ENCODE measurements at places on chromosomes 2 and 18.

GRCh38 chr18:45551142-45551815, 64.0 kb upstream of the SLC14A2 start:
- no peak for DNase-seq

DNA sequence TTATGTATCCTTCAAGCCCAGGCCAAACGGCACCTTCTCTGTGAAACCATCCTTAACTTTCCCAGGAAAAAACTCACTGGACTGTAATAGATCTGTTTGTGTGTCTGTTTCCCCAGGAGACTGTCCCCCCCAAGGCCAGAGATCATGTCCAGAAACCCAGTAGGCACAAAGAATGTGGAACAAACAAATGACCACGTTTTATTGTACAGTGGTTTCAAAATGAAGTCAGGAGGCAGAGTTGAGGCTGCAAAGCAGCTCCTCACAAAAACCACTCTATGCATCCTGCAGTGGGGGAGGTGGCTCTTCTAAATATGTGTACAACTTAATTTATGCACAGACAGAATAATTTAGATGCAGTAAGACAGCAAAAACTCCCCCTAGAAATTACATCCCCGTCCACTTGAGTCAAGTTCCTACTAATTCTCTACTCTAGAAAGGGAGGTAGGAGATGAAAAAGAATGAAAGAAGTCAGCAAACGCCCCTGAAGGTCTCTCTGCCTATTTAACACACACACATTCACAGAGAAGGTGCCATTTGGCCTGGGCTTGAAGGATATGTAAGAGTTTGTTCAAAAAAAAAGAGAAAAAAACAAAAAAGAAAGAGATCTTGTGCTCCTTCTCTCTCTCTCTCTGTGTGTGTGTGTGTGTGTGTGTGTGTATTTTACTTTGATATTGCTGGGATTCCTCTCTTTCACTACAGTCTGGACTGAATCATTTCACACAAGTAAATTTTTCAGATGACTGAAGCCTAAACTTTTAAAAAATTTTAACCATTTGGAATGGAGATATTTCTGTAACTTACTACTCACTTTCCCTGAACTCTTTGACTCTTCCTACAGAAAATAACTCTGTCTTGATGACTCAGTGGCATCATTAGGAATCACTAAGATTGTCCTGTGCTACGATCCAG, 19.5 kb downstream of the BCL2 start:
- DNase-seq = peak; percentile 45

GRCh38 chr2:232234922-232235615, 143.5 kb upstream of the ALPP start:
- DNase-seq = no peak

GRCh38 chr2:70613521-70613920, 59.9 kb upstream of the TGFA start:
- no peak for DNase-seq

GRCh38 chr18:49625021-49625691, 63.3 kb downstream of the LIPG start:
- DNase-seq = no peak

GRCh38 chr2:85958731-85959130, 69.9 kb upstream of the ST3GAL5 start:
- DNase-seq = no peak

GRCh38 chr2:56565143-56565542, 381.4 kb downstream of the CCDC85A start:
- peak; percentile 29 for DNase-seq

DNA sequence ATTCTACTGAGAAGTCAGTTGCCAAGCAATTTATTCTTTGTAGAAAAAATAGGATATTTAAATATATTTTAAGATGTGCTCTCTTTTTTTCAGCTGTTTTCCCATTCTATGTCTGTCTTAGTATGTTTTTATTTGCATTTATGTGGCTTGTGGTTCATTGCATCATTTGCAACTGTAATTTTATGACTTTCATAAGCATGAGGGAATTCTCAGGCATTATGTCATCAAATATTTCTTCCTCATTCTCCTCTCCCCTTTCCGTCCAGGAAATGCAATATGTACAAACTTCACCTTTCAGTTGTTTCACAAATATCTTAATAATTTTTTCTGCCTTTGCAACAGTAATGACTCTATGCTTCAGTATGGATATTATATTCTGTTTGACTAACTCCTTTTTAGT, 560.2 kb upstream of the LRATD1 start:
- DNase-seq = no peak

- no peak for DNase-seq
These were observed 695.3 kb upstream of the REG3G start for GRCh38 chr2:78330193-78330592.

GRCh38 chr2:205343103-205343502, 339.2 kb upstream of the NRP2 start:
- DNase-seq = no peak

- DNase-seq = no peak
These were observed 68.8 kb upstream of the ZNF397 start for GRCh38 chr18:35172009-35172408.

DNA sequence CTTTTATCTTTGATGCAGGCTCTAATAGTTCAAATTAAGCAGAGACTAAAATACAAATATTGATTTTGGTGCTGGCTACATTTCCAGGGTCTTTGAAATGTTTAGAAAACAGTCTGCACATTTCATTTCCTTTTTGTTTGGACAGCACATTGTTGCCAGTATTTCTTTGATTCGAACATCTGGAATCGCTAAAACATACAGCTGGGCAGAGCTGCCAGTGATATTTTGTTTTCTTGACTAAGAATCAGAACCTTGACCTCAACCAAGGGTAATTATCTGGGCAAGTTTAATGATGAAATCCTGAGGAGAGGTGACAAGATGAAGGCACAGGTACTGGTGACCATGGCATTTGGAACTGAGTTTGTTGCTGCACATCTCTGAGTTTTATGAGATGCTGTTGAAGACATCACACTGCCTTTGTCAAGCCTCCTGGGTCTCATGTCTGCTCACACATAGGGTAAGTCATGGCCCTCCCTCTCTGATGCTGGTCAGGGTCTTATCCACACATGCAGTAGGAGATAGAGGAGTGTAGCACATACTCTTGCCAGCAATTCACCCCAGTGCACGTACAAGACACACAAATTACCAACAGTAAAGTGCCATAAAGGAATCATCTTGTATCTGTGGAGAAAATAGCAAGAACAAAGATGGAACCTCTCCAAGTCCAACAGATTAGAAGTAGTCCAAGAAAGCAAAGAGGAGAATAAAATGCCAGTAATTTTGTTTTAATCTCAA, 391.9 kb downstream of the RND3 start:
- DNase-seq = no peak

GRCh38 chr2:237042101-237042500, 43.6 kb upstream of the COPS8 start:
- no peak for DNase-seq

DNA sequence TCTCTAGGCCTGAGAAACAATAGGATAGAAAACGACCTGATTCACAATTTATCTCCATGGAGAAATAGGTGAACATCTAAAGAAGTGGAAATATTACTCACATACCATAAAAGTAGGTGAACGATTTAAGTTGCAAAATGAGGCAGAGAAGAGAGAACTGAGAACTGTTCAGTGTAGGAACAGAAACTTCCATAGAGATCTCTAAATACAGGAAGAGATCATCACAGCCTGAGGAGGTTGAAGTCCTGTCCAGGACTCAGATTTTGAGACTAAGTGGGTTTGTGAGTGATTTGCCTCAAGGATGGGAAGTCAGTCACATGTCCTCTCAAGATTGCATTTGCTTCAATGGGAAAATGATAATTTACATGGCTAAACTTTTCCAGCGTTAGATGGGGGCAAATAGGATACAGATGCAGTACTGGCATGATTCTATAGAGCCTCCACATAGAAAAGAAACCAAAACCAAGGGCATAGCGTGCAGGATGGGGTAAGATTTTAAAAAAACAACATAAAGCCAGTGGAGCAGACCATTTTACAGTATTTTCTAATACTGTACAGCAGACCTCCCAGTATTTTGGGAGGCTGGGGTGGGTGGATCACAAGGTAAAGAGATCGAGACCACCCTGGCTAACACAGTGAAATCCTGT, 68.8 kb downstream of the MEP1B start:
- no peak for DNase-seq

GRCh38 chr2:158745866-158746382, 49.2 kb upstream of the DAPL1 start:
- DNase-seq = no peak

GRCh38 chr2:237593036-237593435, 2.5 kb upstream of the RAB17 start:
- no peak for DNase-seq

GRCh38 chr2:237798236-237799059, at the start of gene RBM44:
Gene RBM44, plus strand, starts transcription at chr2:237798779. Its CDS starts 14,831 bp downstream, at chr2:237813610.
- no peak for DNase-seq

GRCh38 chr2:227411320-227411989, 23.7 kb upstream of the SCYGR1 start:
- DNase-seq = peak; percentile 40

- no peak for DNase-seq
These were observed 143.3 kb downstream of the FTCDNL1 start for GRCh38 chr2:199707593-199708185.

DNA sequence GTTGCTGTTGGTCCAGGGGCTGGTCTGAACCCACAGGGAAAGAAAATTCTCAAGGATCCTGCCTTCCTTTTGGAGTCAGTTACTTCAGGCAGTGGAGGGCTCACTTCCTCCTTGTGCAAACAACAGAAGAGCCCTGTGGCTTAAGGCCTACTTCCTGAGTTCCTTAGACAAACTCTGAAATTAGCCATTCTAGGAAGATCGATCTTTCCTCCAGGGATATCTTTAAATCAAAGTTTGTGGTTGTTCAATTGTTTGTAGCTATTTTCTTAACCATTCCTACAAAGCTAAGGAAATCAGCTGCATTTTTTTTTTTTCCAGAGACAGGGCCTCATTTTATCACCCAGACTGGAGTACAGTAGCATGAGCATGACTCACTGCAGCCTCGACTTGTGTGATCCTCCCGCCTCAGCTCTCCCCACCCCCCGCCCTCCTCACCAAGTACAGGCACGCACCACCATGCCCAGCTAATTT, 156.0 kb downstream of the TANC1 start:
- peak; percentile 95 for DNase-seq

DNA sequence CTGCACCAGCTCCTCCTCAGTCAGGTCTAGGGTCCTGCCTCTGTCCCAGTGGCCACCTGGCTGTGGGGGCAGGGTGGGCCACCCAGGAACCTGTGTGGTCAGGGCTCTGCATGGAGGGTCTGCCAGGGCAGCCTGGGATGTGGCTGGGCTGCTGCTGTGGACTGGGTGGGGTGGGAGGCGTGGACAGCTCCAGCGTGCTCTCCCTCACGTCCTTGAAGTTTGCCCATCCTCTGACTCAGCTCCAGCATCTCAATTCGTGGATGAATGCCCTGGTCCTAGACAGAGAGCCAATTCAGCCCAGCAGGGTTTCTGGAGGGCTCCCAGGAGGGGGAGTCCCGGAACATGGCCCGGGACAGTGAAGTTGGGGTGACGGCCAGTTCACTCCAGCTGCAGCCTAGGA, 64.3 kb upstream of the EPAS1 start:
- DNase-seq = peak; percentile 41

DNA sequence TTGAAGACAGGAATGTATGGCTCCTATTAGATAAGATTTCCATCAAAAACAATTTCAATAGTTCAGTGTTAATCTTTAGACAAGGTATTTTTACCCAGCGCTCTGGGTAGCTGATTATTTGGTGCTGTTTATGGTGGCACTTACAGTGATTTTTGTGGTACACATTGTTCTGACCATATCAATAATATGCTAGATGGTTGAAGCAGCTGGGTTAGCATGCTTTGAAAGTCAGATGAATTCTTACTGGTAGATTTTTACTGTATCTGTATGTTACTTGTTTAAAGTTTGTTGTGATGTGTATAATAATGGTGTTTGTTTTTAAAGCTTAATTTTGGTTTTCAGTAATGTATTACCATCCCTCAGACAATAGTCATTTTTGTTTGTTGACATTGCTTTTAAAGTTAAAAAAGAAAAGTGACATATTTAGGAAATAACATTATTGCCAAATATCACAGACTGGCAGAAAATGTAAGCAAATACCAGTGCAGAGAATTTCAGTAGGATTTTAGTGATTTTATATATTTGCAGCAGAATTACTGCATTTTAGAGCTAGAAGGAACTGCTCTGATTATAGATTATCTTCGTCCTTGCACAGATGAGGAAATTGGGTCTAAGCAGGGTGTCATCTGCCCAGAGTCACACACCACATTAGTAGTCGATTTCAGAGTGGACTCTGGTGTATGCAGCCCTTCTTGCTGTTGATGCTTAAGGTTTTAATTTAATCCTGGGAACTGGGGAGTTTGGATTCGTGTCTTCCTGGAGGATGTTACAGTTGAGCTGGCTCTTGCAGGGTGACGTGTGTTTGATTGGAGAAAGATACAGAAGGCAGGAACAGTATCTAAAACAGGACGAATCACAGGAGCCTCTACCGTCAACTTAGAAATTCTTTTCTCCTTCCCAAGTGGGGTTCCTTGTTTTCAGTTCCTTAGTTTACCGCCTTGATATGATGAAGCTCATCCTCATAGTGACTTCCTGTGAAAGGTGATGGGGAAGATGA, 6.6 kb downstream of the SOCS6 start:
- DNase-seq = peak; percentile 24

DNA sequence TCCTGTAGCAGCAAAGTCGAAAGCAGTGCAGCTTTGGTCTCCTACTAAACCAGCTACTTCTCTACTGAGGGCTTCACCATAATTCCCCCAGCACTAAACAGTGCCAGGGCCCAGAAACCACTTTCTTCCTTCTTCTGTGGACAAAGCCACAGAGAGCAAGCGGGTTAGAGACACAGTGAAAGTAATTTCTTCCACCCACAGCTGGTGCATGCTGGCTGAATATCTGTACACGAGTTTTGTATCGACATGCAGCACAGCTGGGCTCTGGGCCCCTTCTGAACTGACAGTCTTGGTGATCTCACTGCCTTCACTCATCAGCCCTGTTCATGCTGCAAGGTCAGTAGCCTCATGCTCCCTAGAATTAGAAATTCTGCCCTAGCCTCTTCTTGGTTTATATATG, 74.0 kb upstream of the SULT1C3 start:
- DNase-seq = no peak

DNA sequence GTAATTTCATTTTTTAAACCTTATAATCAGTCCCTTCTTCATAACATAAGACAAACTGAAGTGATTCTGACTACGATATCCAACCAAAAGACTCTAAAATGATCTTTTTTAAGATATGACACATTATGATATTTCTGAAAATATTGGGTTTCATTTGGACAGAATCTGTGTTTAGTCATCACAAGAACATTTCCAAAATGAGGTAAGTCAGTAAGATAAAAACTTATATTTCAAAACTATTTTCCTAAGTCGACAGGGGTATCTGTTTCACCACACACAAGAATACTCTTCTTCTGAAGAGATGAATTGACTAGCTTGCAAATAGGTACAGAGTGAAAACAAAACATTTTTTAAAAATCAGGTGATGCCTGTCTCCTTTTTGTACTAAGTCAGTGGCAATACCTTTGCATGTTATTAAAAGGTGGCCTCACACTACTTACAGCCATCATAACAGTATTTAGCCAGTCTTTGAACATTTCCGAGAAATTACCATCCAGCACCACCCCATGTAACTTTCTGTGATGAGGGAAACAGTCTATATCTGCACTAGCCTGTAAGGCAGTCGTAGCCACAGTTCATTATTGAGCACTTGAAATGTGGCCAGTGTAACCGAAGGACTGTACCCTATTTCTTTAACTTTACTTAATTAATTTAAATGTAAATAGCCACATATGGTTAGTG, 13.5 kb downstream of the STK39 start:
- DNase-seq = no peak

All from AG10803 (cell line).